Brain (organoid and tissue), 16 donors: ENCODE measurements at places on chromosomes 5 and 9.

- no peak for DNase-seq
Observed at GRCh38 chr5:155700333-155700732, 626.6 kb upstream of the SGCD start.

GRCh38 chr9:128845186-128845931 lies 15.8 kb upstream of the SPOUT1 start:
- no peak for DNase-seq

DNA sequence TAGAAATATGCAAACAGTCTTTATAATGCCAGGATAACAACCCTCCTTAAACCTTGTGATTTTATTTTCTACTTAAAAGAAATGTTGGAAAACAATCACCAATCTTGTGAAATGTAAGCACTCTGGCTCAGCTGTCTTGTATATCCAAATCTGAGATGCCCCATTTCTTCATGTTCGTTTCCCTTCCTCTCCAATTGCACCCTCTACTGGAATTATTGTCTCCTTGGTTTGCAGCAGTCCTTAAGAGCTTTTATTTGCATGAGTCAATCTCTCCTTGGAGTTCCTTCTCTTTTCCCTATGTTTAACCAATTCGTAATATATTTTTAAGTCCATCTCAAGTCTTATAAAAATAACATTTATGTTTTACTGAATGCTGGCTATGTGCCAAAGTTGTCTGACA lies 362.0 kb upstream of the CDH10 start:
- DNase-seq, result peak; percentile 59

DNA sequence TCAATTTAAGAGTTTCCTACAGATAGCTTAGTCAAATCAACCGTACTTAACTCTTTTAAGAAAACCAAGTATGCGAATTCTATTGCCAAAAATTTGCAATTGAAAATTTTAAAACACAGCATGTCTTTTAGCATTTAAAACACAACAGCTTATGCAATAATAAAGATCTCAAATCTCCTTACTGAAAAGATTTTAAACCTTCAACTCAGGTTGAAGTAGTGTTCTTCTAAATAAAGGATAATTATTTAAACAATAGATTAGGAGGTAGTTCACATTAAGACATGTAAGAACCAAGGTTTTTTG lies 5.5 kb downstream of the NR3C1 start:
- no peak for DNase-seq

- no peak for DNase-seq
Observed at GRCh38 chr5:23440703-23441102, 66.7 kb upstream of the PRDM9 start.

DNA sequence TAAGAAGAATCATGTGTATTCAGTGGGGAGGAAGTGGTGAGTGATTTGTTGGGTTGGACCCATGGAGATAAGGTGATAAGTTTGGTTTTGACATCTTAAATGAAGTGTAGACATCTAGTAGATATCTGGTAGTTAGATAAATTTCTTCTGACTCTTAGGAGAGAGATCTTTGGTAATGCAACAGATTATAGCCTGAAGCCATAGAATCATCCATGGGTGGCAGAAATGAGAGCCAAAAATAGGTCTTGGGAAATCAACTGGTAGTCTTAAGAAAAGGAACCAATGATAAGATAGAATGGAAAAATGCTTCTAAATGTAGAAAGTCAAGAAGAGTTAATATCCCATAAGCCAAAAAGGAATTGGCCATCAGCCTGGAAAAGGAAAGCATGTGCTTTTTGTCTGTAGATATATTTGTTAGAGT lies 532.7 kb upstream of the GRAMD2B start:
- DNase-seq, result no peak

GRCh38 chr5:75640395-75640794 lies 29.1 kb downstream of the ANKDD1B start:
- no peak for DNase-seq

DNA sequence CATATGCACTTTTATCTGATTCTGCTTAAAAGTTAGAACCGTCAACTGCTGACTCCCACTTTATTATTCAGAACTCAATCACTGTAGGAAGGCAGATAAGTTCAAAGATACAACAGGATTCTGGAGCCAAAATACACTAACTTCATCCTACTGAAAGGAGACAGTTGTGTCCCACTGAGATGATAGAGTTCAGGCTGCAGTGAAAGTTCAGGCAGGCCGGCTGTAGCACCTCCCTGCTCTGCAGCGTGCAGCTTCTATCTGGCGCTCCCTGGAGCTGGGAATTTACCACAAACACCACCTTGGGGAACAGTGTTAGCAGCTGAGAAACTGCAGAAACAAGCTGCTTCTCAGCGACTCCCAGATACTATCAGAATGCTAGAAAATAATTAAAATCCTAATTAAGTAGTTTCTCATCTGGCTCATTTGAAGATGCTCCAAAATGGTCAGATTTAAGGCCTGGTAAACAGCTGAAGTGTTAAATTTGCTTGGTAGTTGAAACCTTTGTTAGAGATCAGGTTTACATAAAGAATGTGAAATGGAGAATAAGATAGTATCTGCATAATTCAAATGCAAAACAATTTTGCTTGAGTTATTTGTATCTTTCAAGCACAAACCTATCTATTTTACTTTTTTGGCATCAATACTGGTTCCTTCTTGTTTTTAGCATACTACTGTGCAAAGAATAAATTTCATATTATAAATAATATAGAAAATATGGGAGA lies 52.3 kb upstream of the CNTLN start:
- DNase-seq, result peak; percentile 17

GRCh38 chr5:95892784-95893354 lies 68.8 kb downstream of the ELL2 start:
- no peak for DNase-seq

DNA sequence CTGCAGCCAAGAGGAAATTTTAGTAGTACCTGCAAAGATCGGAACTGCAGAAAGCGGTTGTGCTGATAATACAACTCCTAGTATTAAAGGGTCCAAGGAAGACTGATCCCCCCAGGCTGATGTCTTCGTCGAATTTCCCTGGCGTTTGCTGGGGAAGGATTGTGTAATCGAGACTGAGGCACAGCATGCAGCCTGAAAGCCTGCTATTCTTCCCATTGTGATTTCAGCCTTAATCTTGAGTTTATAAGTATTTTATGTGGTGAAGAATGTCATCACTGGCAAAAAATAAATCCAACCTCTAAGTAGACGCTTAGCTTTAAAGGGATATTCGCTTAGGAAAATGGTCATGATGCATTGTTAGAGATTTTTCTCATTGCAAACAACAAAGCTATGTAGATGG lies 21.3 kb upstream of the LMX1B start:
- DNase-seq, result peak; percentile 3

- DNase-seq, result no peak
Observed at GRCh38 chr5:94698197-94698596, 79.7 kb downstream of the SLF1 start.

- DNase-seq, result no peak
Observed at GRCh38 chr5:76670508-76670907, 45.4 kb upstream of the F2R start.

DNA sequence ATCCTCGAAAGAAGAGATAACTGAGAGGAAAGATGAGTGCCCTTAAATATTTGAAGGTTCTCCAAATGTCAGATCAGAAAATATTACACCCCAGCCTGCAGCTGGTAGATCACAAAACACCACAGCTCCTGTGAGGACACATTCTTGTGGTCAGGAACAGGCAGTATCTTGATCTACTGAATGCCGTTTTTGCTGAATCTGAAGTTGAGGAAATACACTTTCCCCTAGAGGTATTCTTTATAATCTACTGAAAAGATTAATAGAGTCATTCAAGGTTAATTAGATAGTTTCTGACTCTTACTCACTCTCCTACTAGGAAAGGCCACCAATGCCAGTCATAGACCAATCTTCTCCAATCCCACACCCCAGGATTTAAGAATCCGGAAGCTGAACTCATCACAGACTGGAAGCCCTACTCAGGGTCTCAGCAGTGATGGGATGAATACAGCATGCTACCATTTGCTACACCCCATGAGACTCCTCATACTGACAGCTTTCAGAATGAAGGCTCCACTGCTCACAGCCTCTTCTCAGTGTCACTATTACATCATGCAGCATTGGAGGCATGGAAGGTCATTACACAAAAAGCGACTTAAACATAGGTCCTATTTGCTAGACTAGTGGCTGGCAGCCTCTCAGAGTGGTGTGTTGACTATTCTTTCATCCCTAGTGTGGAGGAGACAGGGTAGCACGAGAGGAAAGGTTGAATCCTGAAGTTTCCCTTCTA lies 143.9 kb upstream of the SLC1A3 start:
- DNase-seq, result no peak

- DNase-seq, result peak; percentile 84
Observed at GRCh38 chr5:170791325-170791954, 7.9 kb downstream of the GABRP start.

- DNase-seq, result no peak
Observed at GRCh38 chr5:151676719-151677118, 10.0 kb downstream of the SPARC start.

DNA sequence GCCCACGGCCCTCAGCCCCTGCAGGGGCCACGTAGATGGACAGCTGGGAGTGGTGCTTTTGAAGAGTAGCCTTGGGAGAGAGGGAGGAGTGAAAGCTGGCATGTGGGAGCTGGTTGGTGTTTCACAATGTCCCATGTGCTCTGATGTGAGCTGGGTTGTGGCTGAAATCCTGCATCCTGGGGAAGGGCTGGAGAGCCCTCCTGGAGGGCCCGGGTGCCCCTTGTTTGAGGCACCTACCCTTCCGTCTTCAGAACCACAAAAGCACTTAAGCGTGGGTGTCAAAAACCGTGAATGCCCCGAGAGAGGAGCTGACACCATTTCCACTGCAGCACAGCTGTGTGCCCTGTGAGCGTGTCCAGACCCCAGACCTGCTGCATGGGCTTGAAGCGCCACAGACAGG lies 199.1 kb upstream of the ZNF618 start:
- no peak for DNase-seq

- no peak for DNase-seq
Observed at GRCh38 chr5:64836190-64836755, 67.5 kb downstream of the CWC27 start.

DNA sequence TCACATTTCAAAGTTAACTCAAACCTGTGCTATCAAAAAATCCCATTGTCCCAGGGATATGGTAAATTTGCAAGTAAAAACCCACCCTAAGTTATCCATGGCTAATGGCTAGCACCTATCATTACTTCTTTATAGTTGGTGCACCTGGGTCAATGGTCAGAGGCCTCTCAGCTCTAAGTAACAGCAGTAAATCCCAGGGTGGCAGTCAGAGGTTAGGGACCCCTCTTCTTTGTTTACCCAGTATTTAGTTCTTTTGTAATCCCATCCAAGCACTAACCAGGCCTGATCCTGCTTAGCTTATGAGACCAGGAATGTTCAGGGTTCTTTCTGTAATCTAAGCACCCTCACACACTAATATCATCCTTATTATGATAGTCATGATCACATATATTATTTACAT lies 52.1 kb upstream of the WWC1 start:
- DNase-seq, result no peak

- no peak for DNase-seq
Observed at GRCh38 chr9:122463828-122464632, 13.7 kb downstream of the OR1J1 start.

GRCh38 chr9:121121582-121122087 lies 46.9 kb downstream of the CNTRL start:
- DNase-seq, result peak; percentile 96

DNA sequence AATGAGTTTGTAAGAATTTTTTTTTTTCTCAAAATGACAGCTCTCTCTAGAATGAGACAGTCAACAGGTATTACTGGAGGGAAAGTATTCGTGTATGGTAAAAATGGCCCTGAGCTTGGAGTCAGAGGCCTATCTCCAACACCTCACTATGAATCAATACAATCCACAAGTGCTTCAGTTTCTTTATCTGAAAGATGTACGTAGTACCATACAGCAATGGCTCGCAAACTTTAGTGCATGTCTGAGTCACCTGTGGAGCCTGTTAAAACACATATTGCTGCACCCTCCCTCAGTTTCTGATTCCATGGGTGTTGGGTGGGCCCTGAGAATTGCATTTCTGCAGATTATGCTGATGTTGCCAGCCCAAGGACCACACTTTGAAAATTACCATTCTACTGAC lies 44.6 kb downstream of the DMRT2 start:
- no peak for DNase-seq

DNA sequence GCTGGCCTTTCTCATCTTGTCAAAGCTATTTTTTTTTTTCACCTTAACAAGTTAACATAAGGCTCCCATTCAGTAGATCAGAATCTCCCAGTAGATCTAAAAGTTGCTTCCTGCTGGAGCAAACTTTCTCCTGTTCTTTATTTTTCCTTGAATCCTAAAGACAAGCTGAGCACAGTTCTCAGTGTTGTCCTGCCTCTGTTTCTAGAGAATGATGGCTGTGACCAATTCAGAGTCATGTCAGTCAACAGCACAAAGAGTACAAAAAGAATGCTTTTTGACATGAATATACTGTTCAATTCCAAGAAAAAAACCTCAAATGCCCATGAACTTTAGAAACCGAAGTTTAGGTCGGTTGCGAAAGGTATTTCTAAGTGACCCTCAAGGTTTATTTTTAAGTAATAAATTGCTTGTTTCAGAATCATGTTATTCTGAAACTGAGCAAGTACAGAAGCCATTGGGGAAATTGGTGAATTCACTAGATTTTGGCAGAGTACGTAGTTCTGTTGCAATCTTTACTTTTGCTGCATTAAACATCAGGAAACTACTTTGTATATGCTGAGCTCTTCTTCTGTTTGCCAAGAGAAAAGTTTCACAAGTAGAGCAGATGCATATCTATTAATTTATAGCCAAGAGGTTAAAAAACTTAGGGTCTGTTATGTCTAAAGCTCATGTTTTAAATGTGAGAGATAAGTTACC lies 161.7 kb upstream of the RPS23 start:
- no peak for DNase-seq

GRCh38 chr5:151154931-151155774 lies 2.4 kb downstream of the ANXA6 start:
- DNase-seq, result no peak

DNA sequence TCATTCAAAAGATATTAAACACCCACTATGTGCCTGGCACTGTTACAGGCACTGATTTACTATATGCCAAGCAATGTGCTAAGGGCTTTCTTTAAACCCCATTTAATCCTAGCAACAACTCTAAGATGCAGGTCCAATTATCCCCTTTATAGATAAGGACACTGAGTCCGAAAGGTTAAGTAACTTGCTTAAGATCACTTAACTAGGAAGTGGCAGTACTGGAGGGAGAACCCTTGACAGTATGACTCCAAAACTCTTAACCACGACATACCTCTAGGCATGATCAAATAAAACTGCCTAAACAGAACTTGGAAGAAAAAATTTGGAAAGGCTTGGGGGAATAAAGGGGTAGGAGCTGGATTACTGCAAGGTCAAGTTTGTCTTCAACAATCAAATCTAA lies 1.7 kb downstream of the RAB14 start:
- DNase-seq, result no peak

GRCh38 chr9:96022445-96023051 lies 147.1 kb downstream of the ERCC6L2 start:
- DNase-seq, result peak; percentile 43

DNA sequence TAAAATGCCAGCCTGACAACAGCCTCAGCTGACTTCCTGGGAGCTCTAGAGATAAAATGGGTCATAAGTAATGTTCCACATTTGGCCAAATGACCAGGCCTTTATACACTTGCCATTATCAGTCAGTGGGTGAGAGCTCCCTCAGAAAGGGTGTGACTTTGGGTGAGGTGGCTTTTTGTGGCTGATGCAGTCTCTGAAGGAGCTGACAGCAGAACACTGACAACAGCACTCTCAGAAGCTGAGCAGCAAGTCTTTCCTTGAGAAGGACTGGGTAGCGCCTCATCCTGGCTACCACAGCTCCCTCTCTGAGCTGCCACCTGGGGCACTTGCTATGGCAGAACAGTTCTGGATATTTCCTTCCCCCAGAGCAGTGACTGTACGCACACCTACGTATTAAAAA lies 22.0 kb upstream of the GNAQ start:
- DNase-seq, result no peak
